Common myeloid progenitor, CD34-positive (primary cell): ENCODE measurements at places on chromosomes 13 and 19.

- H3K27me3 ChIP-seq: no peaks in the 10 kb centered on the region
- no peaks in the 10 kb centered on the region for H3K4me1 ChIP-seq
- no peaks in the 10 kb centered on the region for H3K36me3 ChIP-seq
These were observed 59.4 kb upstream of the FARP1 start for GRCh38 chr13:98083507-98083906.

- no peak overlapping the region for H3K4me3 ChIP-seq
- peaks cover 24% of the 10 kb centered on the region for H3K36me3 ChIP-seq
- DNase-seq: no peak
- H3K27me3 ChIP-seq: no peaks in the 10 kb centered on the region
- H3K4me1 ChIP-seq: no peaks in the 10 kb centered on the region
These were observed 38.0 kb downstream of the GAS6 start for GRCh38 chr13:113825841-113826240.

- H3K27ac ChIP-seq: no peak overlapping the region
- H3K4me3 ChIP-seq: no peak overlapping the region
- no peak for DNase-seq
- H3K27me3 ChIP-seq: no peaks in the 10 kb centered on the region
- peaks cover 9% of the 10 kb centered on the region for H3K4me1 ChIP-seq
These were observed 84.6 kb upstream of the MTIF3 start for GRCh38 chr13:27534981-27535380.

DNA sequence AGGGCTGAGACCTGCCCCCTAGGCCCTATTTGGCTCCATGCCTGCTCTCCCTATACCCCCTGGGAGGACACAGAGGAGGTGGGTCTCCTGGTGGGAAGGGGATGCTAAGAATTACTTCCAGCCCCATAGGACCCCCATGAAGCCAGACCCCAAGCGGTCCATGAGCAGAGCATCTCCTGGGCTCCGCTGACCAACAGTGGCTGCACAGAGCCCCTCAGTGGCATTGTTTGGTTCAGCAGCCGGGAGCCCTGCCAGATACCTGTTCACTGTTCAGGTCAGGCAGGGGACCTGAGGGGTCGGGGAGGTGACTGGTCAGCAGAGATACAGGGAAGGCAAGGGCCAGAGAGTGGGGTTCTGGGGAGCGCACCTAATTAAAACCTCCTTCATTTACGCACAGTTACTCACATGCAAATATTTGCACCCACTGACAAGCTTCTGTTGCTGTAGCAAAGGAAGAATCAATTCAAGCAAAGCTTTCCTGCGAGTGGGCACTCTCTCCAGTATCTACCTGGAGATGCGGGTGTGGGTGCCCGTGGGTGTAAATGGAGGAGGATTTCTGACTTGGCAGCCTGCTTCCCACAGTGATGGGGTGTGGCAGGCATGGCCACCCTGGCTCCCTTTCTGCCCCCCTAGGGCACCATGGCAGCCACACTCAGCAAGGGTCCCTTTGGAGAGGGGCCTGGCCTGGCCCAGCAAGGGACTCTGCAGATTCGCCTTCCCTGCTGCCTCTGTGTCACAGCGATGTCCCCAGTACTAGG, 83.5 kb downstream of the CHST8 start:
- H3K4me3 ChIP-seq: no peak overlapping the region
- no peak for DNase-seq
- H3K27me3 ChIP-seq: no peaks in the 10 kb centered on the region
- no peaks in the 10 kb centered on the region for H3K4me1 ChIP-seq
- H3K36me3 ChIP-seq: no peaks in the 10 kb centered on the region
- no peak overlapping the region for H3K27ac ChIP-seq

DNA sequence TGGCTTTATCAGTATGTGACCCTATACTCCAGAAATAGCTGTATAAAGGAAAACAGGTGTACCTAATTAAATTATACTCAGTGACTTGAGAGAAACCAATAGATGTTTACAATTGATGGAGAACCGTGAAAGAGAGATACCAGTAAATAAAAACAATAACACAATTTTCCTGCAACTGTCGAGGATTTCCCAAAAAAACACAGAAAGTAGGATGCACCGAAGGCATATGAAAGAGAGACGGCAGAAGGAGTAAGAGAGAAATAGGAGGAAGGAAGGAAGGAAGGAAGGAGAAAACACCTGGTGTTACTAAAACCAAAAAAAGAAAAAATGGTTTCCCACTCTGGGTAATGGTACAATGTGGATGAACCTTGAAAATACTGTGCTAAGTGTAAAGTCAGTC, 6.8 kb upstream of the ZNF229 start:
- no peaks in the 10 kb centered on the region for H3K36me3 ChIP-seq
- no peaks in the 10 kb centered on the region for H3K27me3 ChIP-seq
- no peak for DNase-seq

GRCh38 chr13:113601166-113602070, 16.9 kb downstream of the TFDP1 start:
- no peak overlapping the region for H3K27ac ChIP-seq
- peaks cover 76% of the 10 kb centered on the region for H3K36me3 ChIP-seq
- no peak for DNase-seq
- H3K4me1 ChIP-seq: peaks cover 4% of the 10 kb centered on the region
- no peaks in the 10 kb centered on the region for H3K27me3 ChIP-seq
- no peak overlapping the region for H3K4me3 ChIP-seq

DNA sequence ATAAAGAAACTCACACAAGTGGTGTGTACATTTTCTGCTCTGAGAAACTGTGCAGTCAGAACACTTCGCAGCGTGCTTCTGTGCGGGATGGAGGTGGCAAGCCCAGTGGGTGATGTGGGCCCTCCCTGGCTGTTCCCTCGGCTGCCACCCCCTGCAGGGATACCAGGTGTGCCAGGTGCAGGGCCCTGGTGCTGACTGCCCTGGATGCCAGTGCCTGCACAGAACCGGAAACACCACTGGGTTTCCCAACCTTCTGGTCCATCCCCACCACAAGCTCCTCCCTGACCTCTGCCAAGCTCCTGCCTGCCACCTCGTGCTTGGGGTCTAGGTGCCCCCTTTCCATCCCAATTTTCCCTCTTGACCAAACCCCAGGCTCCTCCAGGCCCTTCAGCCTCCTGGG, 81.9 kb upstream of the MCF2L start:
- no peak for DNase-seq
- no peak overlapping the region for H3K4me3 ChIP-seq
- H3K4me1 ChIP-seq: no peaks in the 10 kb centered on the region
- no peaks in the 10 kb centered on the region for H3K27me3 ChIP-seq

DNA sequence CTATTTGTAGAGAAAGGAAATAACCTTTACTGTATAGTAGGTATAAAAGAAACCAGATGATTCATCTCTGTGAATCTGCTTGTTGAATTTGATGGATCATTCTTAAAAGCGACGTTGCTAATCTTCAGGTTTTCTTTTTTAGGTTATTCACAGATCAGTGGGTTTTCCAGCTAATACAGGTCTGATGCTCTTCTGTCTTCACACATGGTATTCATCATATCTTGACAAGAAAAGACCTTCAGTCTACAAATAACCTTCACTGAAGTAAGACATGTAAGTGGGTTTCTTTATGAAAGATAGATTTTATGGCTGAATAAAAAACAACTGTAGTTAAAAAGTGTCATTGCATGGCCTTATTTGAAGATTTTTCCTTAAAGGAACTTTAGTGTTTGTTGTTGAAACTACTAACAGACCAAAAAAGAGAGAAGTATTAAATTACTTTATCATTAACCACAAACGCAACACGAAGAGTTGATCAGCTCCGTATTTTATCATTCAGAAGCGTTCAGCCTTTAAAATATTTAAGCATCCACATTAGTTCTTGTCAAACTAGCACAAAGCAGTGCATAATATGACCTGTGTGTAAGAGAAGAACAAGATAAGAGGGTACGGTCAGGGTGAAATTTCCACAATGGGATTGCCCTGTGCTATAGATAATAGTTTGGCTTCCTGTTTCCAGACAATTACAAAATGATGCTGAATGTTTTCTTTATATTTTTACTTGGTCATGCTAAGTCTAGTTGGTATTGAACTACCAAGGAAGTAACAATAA, 299.5 kb downstream of the MZT1 start:
- no peak overlapping the region for H3K4me3 ChIP-seq
- no peaks in the 10 kb centered on the region for H3K36me3 ChIP-seq
- no peaks in the 10 kb centered on the region for H3K27me3 ChIP-seq
- H3K4me1 ChIP-seq: no peaks in the 10 kb centered on the region
- H3K27ac ChIP-seq: no peak overlapping the region

DNA sequence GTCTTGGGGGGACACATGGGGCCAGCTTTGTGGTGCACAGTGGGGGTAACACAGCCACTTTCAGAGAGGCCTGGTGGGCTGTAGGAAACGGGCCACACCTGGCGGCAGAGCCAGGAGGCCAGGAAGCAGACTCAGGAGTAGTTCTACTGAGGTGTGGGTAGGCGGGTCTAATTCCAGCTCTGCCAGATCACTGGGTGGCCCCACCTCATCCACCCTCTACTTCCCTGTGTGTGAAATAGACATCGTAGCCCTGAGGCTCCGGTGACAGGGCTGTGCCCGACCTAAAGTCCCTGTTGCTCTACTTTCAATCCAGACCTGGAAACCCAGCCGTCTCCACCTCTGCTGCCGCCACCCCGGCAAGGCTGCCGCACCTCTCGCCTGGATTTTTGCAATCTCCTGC, 4.0 kb downstream of the NKPD1 start:
- no peaks in the 10 kb centered on the region for H3K4me1 ChIP-seq
- no peak for DNase-seq
- H3K36me3 ChIP-seq: no peaks in the 10 kb centered on the region
- H3K27ac ChIP-seq: no peak overlapping the region
- H3K27me3 ChIP-seq: peaks cover 6% of the 10 kb centered on the region

GRCh38 chr13:20168396-20168795, 7.5 kb upstream of the GJA3 start:
- no peak overlapping the region for H3K27ac ChIP-seq
- DNase-seq: no peak
- no peak overlapping the region for H3K4me3 ChIP-seq
- H3K36me3 ChIP-seq: no peaks in the 10 kb centered on the region
- peaks cover 24% of the 10 kb centered on the region for H3K27me3 ChIP-seq

GRCh38 chr13:111387945-111388600, 67.6 kb downstream of the TEX29 start:
- no peaks in the 10 kb centered on the region for H3K27me3 ChIP-seq
- no peaks in the 10 kb centered on the region for H3K36me3 ChIP-seq
- H3K4me1 ChIP-seq: no peaks in the 10 kb centered on the region
- DNase-seq: peak; percentile 31

- no peaks in the 10 kb centered on the region for H3K27me3 ChIP-seq
- peak; percentile 53 for DNase-seq
- no peaks in the 10 kb centered on the region for H3K36me3 ChIP-seq
- peak overlapping the region; percentile 98 for H3K4me3 ChIP-seq
- H3K4me1 ChIP-seq: peaks cover 2% of the 10 kb centered on the region
These were observed 751 bp downstream of the ZNF584 start for GRCh38 chr19:58409010-58409790.

DNA sequence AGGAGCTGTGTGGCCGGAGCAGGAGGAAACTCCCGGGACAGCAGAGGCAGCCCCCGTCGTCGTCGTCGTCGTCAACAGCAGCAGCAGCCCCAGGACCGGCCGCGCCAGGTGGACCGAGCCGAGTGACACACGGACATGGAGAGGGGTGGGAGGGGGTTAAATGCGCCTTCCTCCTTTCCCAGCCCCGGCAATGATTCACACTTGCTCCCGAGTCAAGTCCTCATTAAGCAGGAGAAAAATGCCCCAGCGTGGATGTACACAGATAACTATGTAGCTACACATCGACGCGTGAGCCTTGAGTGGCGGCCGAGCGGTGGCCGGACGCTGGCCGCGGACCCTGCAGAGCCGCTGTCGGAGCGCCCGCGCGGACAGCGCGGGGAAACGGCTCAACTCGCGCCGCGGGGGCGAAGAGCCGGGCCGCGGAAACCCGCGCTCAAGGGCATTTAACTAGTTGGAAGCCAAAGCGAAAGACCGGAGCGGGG, 645 bp downstream of the UBL3 start:
- peaks cover 19% of the 10 kb centered on the region for H3K4me1 ChIP-seq
- DNase-seq: peak; percentile 32
- no peaks in the 10 kb centered on the region for H3K27me3 ChIP-seq
- H3K4me3 ChIP-seq: peak overlapping the region; percentile 95
- H3K27ac ChIP-seq: peak overlapping the region; percentile 58
